Activated CD4-positive, alpha-beta T cell treated with anti-CD3 and anti-CD28 coated beads, Interleukin-2, amount 50 U/mL, for 1 hour (primary cell): ENCODE measurements at places on chromosomes 11 and 22.

DNA sequence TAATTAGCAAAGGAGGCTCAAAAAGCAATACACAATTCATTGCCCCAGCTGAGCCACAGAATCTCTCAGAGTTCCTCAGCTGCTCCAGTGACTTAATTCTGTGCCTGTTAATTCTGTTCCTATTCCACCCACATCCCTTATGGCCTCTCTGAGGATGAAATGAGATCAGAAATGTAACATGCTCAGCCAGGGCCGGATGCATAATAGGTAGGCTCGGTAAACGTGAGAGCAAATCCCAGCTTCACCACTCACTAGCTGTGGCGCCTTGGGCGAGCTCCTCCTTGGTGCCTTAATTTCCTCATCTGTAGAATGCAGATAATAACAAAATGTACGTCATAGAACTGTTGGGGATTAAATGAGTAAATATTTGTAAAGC is 42.8 kb upstream of the DKK3 start:
- no peak for DNase-seq

DNA sequence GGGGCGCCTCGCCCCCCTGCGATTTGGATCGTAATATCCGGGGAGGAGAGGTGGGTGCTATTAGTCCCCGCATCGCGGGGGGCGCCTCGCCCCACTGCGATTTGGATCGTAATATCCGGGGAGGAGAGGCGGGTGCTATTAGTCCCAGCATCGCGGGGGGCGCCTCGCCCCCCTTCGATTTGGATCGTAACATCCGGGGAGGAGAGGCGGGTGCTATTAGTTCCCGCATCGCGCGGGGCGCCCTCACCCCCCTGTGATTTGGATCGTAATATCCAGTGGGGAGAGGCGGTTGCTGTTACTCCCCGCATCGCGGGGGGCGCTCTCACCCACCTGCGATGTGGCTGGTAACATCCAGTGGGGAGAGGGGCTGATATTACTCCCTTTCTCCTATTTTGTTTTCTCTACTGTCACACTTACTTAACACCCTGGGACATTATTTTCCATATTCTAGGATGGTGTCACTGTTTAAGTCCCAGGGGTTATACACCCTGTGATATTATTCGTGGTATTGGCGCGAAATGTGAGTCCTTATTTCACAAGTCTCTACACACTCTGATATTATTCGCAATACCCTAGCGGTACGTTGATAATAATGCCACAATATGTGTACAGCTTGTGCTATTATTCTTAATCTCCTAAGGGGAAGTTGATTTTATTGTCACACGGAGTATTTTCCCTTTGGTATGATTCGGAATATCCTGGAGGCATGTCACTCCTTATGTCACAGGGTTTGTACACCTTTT is 57.8 kb upstream of the ALDH3B2 start:
- peak; percentile 47 for DNase-seq

- DNase-seq, result no peak
Observed at GRCh38 chr11:26028393-26028911, 303.5 kb upstream of the ANO3 start.

- no peak for DNase-seq
Observed at GRCh38 chr22:23504516-23504915, 75.6 kb downstream of the IGLL1 start.

GRCh38 chr22:27804470-27805297 is 3.1 kb upstream of the MN1 start:
- DNase-seq, result peak; percentile 50

- no peak for DNase-seq
Observed at GRCh38 chr22:30513462-30513861, 8.0 kb upstream of the SEC14L4 start.

DNA sequence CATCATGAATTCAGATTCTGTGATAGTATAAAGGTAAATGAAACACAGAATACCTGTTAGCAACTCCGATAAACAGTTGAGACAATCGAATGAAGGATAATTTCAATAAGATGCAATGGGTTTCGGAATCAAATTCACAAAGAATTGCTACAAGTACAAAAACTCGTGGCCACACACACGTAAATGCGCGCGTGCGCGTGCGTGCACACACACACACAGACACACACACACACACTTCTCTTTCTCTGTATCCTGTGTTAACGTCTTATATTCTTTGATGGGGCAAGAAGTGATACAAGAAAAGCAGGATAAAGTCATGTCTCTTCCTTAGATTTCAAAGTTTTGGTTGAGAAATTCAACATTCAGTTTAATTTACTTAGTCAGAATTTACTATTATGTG is 57.2 kb downstream of the FOLH1 start:
- no peak for DNase-seq

DNA sequence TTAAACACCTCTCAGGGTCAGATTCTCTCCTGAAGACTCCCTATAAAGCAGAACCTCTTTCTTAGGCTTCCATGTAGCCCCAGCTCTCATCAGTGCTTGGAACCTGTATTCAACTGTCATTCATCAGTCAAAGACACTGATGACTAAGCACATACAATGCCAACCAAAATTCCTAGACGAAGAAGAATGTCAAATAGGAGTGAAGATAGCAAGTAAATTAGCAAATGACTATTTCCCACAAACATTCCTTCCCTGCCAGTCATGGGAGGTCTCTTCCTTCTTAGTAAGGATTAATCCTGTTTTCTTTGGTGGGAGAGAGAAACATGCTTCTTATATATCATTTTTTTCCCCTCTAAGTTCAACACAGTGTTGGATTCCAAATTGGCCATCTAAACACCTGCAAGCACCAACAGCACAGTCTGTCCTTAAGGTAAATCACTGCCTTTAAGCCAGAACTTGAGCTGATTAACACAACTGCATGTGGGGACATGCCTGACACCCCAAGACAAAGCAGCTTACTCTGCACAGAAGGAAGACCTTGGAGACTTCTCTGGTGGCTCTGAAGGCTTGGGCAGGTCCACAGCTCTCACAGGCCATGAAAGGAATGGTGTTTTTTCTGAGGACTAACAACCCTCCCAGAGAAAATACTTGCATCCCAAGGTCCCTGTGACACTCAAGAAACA is 47.5 kb upstream of the ME3 start:
- no peak for DNase-seq

DNA sequence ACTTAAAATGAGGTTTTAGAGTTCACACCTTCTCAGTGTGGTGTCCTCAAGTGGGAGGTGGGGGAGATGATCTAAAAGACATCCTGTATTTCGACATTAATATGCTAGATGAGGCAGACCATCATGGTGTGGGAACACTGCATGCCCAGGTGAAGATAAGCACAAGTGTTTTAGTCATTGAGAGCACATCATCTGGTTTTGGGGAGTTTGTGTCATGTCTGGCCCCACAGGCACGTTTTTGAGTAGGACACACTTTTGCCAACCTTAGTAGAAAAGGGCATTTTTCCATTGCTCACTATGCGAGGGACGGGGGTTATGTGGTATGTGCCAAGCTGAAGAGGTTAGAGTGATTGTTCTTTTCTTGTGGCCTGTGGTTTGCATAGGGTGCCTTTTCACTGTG is 189.3 kb downstream of the DBX1 start:
- DNase-seq, result no peak

GRCh38 chr11:34667810-34668582 is 47.1 kb downstream of the EHF start:
- DNase-seq, result no peak

DNA sequence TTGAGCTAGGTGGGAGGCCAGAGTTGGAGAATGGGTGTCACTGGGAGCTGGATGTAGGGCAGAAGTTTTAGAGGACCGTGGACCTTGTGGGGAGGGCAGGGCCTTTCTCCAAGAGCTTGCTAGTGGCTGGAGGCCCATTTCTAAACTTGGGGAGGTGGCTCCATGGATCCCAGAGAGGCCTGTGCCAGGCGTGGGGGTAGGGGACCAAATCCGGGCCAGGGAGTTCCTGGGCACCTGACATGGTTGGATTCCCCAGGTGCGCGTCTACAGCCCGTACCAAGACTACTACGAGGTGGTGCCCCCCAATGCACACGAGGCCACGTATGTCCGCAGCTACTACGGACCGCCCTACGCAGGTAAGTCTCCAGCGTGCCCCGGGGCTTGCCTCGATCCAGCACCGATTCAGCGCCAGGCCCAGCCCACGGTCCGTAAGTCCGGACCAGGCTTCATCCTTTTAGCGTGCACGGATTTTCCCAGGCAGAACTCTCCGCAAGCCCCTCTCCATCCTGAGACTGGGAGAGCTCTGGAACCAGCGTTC is 14.2 kb downstream of the PLEKHB1 start:
- no peak for DNase-seq

- DNase-seq, result no peak
Observed at GRCh38 chr11:38818720-38819119, 2220.7 kb upstream of the RAG2 start.

GRCh38 chr11:5283086-5283485 is 13.3 kb upstream of the HBE1 start:
- no peak for DNase-seq

- DNase-seq, result no peak
Observed at GRCh38 chr11:78714539-78714938, 139.9 kb upstream of the NARS2 start.

DNA sequence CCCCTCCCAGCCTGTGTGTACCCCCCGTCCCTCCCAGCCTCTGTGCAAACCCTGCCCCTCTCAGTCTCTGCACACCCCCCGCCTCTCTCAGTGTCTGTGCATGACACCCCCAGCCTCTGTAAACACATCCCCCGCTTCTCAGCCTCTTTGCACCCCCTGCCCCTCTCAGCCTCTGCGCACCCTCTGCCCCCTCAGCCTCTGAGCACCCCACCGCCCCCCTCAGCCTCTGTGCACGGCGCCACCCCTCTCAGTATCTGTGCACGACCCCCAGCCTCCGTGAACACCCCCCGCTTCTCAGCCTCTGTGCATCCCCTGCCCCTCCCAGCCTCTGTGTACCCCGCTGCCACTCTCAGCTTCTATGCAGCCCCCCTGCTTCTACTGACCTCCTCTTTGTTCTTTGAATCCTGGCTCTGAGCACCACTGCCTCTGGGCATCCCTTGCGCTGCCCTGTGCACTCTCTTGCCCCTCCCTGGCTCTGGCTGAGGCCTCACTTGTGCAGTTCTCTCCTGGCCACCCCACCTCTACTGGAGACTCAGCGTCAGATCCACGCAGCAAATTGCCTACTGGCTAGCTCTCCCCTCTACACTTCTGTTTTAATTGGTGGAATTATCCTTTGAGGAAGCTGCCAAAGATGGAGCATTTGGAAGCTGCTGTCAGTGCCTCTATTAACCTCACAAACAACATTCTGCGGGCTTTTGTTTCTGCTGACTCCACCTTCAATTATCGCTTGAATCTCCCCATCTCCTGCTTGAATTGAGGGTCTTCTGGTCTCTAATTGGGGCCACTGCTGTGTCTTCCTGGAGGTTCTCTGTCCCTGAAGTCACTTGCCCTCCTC is 838.6 kb downstream of the TBC1D22A start:
- DNase-seq, result no peak

DNA sequence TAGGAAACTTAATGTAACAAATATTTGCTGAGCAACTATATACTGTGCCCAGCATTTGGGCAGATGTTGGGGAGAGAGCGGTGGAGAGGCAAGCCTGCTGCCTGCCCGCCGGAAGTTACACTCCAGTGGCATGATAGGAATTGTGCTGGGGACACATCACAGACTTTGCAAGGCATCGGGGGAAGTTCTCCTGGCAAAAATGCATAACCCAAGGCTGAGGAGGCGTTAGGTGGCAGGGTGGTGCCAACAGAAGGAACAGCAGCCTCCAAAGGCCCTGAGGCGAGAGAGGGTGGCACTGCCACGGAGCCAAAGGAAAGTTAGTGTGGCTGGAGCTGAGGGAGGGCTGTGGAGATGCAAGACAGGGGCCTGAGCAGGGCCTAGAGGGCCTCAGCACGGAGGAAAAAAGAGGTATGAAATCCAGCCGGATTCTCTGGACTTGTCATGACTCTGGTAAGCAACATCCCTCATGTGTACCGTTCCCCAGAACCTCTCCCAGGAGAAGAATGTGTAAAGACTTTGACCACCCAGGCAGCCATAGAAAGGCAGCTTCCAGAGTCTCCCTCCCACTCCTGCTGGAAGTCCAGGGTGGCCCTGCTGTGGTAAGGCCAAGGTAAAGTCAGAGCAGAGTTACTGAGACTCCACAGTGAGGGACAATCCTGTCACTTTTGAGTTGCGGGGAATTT is 76.1 kb upstream of the RAB1B start:
- DNase-seq, result no peak

- no peak for DNase-seq
Observed at GRCh38 chr11:71946144-71946571, 17.3 kb downstream of the RNF121 start.

- peak; percentile 61 for DNase-seq
Observed at GRCh38 chr11:11265994-11266606, 87.0 kb downstream of the CSNK2A3 start.

GRCh38 chr11:133337951-133338418 is 194.3 kb downstream of the OPCML start:
- DNase-seq, result no peak

DNA sequence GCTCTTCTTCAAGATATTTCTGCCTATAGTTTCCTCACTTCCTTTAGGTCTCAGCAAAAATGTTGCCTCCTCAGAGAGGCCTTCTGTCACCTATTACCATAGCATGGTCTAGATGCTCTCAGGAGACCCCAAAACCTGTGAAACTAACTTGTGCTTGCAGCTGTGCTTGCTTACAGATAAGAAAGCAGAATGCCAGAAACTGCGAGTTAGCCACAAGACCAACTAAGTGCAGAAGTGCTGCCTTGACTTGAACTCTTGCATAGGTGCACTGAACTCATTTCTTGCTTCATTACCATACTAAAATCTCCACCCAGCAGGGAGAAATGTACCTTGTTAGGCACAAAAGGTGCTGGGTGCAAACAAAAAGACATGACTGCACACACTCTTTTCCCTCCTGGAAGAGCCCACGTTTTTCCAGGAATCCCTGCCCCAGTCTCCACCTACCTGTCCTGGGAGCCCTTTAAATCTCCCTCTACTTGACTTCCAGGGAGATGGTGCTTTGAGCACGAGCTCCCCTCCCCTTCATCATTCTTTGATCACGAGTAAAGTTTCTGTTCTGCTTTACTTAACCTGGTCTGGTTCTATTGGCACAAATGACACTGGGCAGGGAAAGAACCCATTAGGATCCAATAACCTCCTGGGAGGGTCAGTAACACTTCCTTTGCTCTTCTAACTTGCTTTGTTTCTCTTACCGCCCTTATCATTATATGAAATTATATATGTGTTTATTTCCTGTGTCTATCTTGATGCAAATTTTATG is 137.7 kb upstream of the DDI1 start:
- DNase-seq, result no peak

- no peak for DNase-seq
Observed at GRCh38 chr22:38865201-38866023, 6.6 kb downstream of the CBX6 start.

DNA sequence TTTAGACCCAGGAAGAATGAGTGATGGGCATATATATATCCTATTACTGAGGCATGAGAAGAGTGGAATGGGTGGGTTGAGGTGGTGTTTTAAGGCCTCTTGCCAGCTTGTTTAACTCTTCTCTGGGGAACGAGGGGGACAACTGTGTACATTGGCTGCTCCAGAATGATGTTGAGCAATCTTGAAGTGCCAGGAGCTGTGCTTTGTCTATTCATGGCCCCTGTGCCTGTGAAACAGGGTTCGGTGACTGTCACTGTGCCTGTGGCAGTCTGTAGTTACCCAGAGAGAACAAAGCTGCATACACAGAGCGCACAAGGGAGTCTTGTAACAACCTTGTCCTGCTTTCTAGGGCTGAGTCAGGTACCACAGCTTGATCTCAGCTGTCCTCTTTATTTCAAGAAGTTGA is 11.7 kb downstream of the LIMK2 start:
- no peak for DNase-seq

GRCh38 chr11:111759376-111759775 is 6.8 kb downstream of the PPP2R1B start:
- no peak for DNase-seq
